ENCODE measurements at places on chromosomes 7 and 10.

DNA sequence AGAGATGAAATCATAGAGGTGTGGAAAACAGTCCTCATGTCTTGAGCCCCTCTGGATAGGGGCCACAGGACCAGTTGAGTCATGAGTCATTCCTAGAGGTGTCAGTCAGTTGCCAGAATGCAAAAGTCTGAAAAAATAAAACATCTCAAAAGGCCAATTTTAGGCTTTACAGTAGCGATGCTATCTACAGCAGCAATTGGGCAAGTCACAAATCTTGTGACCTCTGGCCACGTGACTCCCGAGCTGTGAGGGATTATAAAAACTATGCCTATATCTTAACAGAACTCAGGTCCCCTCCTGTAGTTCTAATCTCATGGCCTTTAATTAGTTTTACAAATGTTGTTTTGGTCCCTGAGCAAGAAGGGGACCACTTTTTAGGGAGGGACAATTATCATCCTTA is 15.6 kb upstream of the TAS2R41 start:
- no peak for DNase-seq

GRCh38 chr7:101605611-101606497 is 23.2 kb downstream of the MYL10 start:
- no peak for DNase-seq

- no peak for DNase-seq
These were observed 44.8 kb upstream of the GRID1 start for GRCh38 chr10:86411281-86411841.

DNA sequence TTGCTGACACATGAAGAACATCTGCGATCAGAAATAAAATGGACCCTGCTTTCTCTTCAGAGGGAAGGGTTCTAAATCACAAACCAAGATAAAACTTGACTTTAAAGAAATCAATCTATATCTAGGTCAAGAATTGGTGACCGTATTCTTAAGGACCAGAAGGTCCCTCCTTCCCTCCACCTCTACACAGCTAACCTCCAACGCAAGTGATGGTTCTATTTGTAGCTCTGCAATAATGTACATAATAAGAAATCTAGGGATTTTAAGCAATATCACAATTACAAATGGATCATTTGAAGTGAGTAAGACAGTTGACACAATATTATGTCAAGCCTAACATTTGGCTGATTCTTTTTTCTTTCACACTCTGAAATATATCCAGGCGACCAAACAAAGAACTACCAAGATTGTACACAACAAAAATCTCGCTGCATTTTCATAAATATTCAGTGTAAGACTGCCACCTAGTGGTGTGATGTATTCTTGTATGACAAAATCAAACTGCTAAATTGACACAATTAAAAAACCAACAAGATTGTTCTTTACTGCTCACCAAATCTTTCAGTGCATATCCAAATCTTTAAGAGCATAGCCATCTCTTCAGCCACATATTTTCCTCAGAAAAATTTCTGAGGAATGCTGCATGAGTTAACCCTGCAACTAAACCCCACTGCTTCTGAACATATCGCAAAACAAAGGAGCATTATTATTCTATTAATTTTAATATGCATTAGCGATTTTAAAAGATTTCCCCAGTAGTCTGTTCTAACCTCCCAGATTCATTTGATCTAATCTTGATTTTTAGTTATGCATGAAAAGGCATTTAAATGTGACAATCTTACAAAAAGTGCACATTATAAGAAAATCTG is 44.5 kb downstream of the ICA1 start:
- peak; percentile 44 for DNase-seq

DNA sequence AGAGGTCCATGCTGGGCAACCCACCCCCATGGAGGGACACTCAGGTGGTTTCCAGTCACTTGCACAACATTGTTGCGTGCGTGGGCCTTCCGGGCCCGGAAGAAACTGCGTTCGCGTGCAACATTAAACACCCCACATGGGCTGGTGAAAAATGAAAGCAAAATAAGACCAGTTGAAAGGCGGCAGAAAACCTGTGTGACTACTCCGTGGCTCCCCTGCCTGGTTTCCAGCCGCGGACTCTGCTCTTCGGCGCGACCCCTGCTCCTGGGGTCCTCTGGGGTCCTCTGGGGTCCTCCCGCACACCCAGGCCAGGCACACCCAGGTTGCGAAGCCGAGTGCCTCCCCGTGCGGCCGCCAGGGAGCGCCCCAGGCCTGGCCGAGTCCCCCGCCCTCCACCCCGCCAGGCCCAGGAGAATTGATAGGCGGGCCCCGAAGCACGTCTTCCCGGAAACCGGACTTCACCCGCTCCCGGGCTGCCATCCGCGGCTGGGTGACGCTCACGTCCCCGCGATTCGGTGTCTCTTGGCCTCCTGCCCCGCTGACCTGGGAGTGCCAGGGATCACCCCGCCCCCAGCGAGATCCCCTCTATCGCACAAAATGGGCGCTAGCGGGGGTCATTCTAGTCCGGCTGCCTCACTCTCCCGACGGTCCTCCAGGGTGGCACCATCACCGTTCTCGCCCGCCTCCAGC is 1.9 kb upstream of the SH2D4B start:
- no peak for DNase-seq

GRCh38 chr7:130352194-130353074 is 7.8 kb downstream of the CPA5 start:
- DNase-seq = no peak

DNA sequence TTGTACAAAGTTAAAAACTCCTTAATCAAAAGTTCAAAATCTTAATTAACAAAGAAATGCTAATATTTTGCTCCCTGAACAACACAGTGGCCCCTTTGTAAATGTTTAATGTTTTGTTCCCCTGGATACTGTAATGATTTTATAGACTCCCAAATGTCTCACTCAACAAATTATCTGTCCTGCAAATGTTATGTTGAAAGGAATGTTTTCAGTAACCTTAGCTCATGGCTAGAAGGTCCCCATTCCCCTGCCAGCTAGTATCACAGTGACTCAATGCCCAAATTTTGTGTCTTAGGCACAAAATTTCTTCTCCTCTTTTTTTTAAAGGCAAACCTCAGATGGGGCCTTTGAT is 298.9 kb downstream of the ELMO1 start:
- no peak for DNase-seq

DNA sequence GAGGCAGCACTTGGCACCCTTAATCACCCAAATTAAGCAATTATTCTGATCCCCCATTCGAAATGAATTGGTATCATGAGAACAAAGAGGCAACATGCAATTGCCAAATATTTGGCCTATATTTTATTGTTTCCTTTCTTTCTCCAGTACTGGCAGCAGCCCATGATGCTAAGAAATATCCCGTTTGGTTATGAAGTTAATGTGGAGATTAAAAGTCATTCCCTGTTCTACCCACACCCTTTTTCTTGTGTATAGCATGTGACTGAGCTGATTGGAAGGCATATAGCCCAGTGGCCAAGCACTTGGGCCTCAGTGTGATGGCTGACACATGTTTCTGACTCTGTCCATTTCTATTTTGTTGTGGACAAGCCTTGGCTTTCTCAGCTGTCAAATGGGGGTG is 692.3 kb upstream of the GALNT17 start:
- no peak for DNase-seq

GRCh38 chr7:4159761-4160554 is 522.1 kb upstream of the FOXK1 start:
- DNase-seq = peak; percentile 60

- no peak for DNase-seq
These were observed 188.3 kb upstream of the NFE2L3 start for GRCh38 chr7:25963733-25964132.

GRCh38 chr10:95458871-95459270 is 102.3 kb downstream of the SORBS1 start:
- no peak for DNase-seq

GRCh38 chr7:27196287-27196767 is 3.6 kb downstream of the HOXA13 start:
- DNase-seq = peak; percentile 95

DNA sequence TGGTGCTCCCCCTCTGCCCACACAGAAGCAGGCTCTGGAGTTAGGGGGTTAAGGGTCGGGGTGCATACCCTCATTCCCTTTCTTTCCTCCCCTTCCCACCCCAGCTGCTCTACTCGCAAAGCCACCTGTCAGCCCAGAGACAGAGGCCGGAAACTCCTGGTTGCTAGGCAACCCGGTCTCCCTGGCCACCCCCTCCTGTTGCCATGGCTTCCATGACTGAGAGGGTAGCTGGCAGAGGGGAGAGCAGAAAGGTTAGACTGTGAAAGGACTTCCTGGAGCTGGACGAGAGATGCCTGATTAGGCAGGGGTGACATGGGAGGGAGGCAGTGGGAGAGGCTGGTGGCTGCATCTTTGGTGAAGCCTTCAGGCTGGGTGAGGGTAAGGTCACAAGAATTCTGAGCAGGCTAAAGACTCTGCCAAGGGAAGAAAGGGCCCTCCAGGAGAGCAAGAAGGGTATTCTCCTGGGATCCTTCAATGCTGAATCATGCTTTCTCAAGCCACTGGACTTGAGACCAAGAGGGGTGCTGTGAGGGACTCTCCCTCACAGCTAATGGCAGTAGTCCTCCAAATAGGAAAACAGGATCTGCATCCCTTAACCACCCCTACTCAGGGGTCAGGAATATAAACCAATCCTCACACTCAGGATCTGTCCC is 5.4 kb downstream of the PSD start:
- peak; percentile 72 for DNase-seq

GRCh38 chr7:70316745-70317144 is 718.5 kb downstream of the AUTS2 start:
- DNase-seq = no peak

- DNase-seq = peak; percentile 68
These were observed 1.4 kb downstream of the HECW1 start for GRCh38 chr7:43113622-43114457.

DNA sequence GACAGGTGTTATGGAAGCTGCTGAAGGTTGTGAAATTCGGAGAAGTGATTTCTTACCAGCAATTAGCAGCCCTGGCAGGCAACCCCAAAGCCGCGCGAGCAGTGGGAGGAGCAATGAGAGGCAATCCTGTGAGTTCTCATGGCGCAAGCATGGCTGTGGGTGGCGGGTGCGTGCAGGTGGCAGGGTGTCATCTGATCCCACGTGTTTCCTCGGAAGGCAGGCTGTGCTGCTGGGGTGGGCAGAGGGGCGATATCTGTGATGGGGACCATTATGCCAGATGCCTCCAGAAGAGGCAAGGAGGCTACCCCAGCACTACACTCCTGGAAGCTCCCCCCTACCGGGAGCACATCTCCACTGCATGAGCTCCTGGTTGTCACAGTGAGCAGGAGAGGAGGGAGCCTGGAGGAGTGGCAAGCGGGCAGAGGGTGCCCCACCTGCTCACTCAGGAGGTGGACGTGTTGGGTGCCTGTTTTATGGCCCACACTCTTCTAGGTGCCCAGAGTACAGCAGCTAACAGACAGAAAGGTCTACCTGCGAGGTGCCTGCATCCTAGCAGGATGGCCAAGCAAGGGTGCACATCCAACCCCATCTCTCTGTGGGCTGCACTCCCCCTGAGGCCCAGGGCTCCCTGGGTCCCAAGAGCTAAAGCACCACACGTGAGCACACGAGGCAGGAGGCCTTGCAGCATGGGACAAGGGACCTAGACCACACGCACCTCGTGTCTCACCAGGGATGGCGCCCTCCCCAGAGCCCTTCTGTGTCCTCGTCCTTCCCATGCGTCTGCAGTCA is 204.7 kb downstream of the EBF3 start:
- DNase-seq = no peak

DNA sequence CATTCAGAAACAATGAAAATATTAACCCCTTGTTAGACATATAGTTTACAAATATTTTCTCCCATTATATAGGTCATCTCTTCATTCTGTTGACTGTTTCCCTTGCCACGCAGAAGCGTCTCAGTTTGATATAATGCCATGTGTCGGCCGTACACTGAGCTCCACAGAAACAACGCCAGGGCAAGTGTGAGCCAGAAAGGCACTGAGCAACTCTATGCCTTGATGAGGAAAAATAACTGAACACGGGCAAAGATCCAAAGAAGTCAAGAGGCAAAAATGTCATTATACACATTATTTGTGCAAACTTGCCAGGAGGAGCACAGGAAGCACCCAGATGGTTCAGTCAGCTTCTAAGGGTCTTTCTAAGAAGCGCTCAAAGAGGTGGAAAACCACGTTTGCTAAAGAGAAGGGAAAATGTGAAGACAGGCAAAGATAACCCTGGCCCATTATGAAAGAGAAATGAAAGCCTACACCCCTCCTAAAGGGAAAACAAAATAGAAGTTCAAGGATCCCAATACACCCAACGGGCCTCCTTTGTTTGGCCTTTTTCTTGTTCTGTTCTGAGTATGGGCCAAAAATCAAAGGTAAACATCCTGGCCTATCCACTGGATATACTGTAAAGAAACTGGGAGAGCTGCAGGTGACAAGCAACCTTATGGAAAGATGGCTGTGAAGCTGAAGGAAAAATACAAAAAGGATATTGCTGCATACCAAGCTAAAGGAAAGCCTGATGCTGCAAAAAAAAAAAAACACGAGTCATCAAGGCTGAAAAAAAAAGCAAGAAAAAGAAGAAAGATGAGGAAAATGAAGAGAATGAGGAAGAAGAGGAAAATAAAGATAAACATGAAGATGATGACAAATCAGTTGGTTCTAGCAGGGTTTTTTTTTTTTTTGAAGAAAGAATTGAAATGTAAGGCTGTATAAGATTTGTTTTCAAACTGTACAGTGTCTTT is 15.5 kb downstream of the ARHGAP12 start:
- no peak for DNase-seq

DNA sequence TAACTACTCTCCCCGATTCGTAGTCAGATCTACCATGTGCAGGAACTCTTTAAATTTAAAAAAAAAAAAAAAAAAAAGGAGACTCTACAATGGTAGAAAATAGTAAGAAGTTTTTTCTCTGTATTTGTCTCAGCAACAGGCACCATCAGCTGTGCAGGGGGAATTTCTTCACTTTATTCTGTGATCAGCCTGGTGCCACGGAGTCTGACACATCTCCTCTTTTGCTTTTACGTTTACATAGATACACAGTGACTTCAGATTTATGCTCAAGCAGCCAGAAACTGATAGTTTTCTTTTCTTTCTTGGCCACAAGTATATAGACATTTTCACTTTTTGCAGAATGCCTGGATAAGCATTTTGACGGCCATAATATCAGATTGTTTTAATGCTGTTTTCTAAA is 190.6 kb upstream of the AKR1E2 start:
- no peak for DNase-seq

GRCh38 chr10:119330342-119330741 is 123.0 kb downstream of the GRK5 start:
- no peak for DNase-seq

DNA sequence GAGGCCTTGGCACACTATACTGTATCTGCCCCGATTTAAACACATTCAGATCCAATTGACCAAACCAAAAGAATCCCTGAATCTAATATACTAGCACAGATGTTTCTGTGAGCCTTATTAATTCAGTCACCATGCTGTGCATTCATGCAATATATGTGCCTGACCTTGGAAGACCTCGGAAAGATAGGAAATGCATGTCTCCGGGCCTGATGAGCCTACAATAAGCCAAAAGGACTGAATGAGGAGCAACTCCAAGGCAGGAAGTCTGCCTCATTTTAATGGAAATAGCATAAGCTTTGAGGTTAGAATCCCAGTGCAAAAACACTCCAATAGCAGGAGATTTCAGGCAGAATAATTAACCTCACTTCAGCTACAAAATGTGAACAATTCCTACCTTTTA is 316.7 kb downstream of the LRRTM3 start:
- no peak for DNase-seq

Data from H54 (cell line).